Small intestine (tissue), 16 donors: ENCODE measurements at places on chromosomes 3 and 15. TPM values are rescaled to one million over a fixed set of nuclear protein-coding genes. Genes with fewer than 3 reads are reported as not detected.

SQOR gene
- 68.9 TPM for polyA plus RNA-seq

BUB1B gene
- 1.6 TPM for polyA plus RNA-seq

NISCH gene
- 78.1 TPM for polyA plus RNA-seq

TMEM266 gene
- polyA plus RNA-seq, result not detected

MME gene
- 206 TPM for polyA plus RNA-seq

FAM81A gene
- polyA plus RNA-seq, result 2.7 TPM

VEPH1 gene
- polyA plus RNA-seq, result not detected

UNC45A gene
- polyA plus RNA-seq, result 47.8 TPM

EFHB gene
- polyA plus RNA-seq, result not detected

CIDEC gene
- 557 TPM for polyA plus RNA-seq

PRTG gene
- polyA plus RNA-seq, result not detected

RARRES1 gene
- polyA plus RNA-seq, result 165 TPM

CIB2 gene
- 48.8 TPM for polyA plus RNA-seq

SCN11A gene
- 0.32 TPM for polyA plus RNA-seq

EBLN2 gene
- not detected for polyA plus RNA-seq

GOLGA8N gene
- polyA plus RNA-seq, result 16.1 TPM

GHRL gene
- polyA plus RNA-seq, result 2.8 TPM

SLC12A1 gene
- not detected for polyA plus RNA-seq

XRN1 gene
- 11.0 TPM for polyA plus RNA-seq

WDR6 gene
- polyA plus RNA-seq, result 174 TPM

DCBLD2 gene
- polyA plus RNA-seq, result 10.0 TPM

GXYLT2 gene
- polyA plus RNA-seq, result 0.54 TPM

ACSBG1 gene
- 0.55 TPM for polyA plus RNA-seq

CYP8B1 gene
- polyA plus RNA-seq, result not detected

LRRIQ4 gene
- 0.13 TPM for polyA plus RNA-seq

TMEM87A gene
- 17.7 TPM for polyA plus RNA-seq
